Amniotic stem cell (primary cell): ENCODE measurements at places on chromosomes 2 and 18.

- DNase-seq = no peak
Measured at GRCh38 chr2:34121076-34121475, 522.0 kb upstream of the FAM98A start.

- DNase-seq = no peak
Measured at GRCh38 chr2:127121353-127121752, 14.4 kb upstream of the BIN1 start.

- peak; percentile 3 for DNase-seq
Measured at GRCh38 chr2:227033471-227034148, 130.4 kb downstream of the COL4A4 start.

DNA sequence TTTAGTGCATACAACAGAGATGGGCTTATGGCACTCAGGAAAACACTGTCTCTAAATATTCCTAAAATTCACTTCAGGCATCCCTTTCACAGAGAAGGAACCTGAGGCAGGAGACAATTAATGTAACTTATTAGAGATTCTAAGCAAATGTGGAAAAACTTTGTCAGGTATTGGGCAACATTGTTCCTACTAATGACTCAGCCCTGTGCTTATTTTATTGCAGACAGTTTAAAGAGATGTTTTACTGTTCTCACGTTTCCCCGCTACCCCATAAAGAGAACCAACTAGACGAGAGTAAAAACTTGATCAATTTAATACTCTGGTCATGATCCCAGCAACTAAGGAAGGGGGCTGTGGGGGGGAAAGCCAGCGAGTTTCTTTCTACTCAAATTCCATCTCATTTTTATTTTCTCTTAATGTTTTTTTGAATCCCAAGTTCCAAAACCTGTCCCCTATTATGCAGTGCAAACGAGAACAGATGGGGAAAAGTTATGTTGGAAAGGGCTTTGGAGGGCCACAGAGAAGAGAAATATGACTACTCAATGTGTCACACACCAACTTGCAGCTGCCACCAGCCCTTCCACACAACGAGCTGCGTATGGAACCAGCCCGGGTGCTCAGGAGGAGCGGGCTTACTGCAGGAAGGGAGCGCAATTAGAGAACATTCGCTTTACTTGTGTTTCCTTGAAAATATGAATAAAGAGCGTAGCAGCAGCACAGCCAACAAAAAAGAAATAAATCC, 18.7 kb upstream of the ACVR1 start:
- DNase-seq = no peak

- peak; percentile 24 for DNase-seq
Measured at GRCh38 chr2:30425326-30425725, 21.7 kb upstream of the LCLAT1 start.
